ENCODE measurements at places on chromosomes 1 and 21.

DNA sequence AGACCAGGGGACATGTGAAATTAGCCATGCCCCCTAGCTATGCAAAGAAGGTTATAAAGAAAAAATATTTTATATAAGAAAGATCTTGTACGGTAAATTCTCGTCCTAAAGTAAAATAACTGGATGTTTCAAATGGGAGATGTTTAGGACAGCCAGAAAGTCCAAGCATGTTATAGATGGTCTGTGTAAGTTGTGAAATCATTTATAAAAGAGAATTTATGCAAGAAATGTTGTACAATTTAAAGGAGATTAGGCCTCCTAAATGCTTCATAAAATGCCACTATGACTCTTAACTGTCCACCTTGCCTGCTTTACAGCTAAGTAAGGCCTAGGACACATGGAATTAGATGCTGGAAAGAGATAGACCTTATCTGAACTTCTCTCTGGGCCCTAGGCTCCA lies 118.1 kb upstream of the POGK start:
- no peak for DNase-seq

- no peak for DNase-seq
These were observed 13.7 kb upstream of the FAM20B start for GRCh38 chr1:179012038-179012437.

DNA sequence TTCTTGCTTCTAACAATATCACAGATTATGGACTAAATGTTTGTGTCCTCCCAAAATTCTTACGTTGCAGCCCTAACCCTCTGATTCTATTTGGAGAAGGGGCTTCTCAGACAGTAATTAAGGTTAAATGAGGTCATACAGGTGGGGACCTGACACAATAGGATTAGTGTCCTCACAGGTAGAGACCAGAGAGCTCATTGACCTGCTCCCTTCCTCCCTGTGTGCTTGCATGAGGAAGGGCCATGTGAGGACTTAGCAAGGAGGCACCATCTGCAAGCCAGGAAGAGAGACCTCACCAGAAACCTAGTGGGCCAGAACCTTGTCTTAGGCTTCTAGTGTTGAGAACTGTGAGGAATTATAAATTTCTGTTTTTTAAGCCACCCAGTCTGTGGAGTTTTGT lies 322.6 kb downstream of the SMYD3 start:
- no peak for DNase-seq

DNA sequence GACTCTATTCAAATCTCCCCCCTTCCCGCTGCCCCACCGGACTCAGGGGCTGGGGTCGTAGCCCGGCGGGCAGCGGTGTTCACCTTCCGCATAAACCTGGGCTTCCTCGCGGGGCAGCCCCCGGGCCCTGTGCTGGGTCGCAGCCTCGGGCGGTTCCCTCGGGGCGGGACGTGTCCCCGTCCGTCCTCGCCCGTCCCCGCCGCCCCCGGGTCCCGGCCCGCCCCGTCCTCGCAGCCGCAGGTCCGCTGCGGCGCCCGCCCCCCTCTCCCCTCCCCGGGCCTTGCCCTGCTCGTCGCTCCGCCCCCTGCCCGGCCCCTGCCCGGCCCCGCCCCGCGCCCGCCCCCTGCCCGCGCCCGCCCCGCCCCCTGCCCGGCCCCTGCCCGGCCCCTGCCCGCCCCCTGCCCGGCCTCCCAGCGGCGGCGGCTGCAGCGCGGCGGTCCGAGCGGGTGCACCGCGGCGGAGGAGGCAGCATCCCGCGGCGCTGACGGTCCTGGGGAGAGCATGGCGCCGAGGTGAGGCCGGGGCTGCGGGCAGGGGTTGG lies at the start of gene COL18A1:
Gene COL18A1, plus strand, starts transcription at position 436 of the 541 bp plus-strand sequence. Its CDS starts 66 bp downstream, at position 502.
- peak; percentile 31 for DNase-seq

DNA sequence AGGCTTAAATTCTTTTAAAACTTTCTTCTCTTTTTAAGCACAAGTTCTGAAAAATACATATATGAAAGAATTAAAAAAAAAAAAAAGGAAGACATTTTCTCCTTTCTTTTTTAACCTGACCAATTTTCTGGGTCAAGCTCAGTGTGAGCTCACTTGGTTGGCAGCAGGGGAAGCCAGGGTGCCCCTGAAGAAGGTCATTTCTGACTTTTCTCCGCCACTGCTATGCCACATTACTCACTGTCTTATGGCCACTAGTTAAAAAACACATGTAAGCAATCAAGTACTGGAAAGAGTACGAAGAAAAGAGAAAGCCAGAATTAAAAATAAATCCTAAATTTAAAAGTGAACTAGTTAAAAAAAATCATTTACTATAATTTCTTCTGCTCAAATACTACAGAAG lies 275.0 kb downstream of the NEGR1 start:
- no peak for DNase-seq

- no peak for DNase-seq
These were observed 93.3 kb upstream of the COG2 start for GRCh38 chr1:230548997-230549396.

DNA sequence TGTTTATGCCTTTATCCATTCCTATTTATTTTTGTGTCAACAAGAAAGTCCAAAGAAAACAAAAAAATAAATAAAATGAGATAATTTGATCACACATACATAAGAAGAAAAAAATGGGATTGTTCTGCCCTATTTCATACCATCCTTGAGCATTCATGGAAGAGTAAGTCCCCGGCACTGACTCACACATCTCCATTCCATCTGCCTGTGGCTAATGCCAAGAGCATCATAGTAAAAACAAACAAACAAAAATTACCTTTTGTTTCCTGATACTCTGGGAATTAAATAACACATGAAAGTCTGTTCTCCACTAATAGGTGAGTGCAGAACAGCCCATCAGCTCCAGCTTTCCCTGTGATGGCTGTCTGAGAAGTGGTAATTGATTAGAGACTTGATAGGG lies 48.1 kb upstream of the BACE2 start:
- no peak for DNase-seq

DNA sequence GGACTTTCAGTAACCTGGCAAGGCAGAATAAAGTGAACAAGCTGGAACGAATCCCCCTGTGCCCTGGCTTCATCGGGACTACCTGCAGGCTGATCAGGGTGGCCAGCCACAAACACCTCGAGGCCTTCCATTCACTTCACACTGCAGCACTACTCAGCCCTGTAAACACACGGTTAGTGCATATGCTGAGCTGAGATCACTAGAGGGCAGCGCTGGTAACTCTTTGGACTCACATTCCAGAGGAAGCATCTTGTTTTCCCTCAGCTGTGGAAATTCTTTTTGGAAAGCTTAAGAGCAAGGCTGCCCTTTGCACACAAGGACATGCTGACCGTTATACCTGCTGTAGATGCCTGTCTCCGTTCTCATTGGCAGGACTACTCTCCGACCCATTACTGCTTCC lies 32.1 kb downstream of the PCSK9 start:
- DNase-seq: peak; percentile 24

DNA sequence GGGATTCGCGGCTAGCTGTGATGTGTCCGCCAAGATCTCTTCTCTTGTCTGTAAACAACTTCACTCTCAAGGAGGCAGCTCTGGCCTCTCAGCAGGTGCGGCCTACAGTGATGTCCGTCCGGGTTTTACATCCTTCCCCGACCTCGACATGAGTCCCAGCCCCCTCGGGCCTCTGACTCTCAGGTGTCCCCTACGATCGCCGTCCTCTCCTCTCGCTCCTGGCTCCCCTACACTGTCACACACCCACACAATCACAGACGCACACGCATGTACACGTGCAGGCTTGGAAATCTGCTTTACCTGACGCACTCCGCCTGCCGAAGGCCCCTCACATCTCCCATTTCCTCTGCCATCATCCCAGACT lies 797 bp upstream of the RSPH1 start:
- DNase-seq: no peak

DNA sequence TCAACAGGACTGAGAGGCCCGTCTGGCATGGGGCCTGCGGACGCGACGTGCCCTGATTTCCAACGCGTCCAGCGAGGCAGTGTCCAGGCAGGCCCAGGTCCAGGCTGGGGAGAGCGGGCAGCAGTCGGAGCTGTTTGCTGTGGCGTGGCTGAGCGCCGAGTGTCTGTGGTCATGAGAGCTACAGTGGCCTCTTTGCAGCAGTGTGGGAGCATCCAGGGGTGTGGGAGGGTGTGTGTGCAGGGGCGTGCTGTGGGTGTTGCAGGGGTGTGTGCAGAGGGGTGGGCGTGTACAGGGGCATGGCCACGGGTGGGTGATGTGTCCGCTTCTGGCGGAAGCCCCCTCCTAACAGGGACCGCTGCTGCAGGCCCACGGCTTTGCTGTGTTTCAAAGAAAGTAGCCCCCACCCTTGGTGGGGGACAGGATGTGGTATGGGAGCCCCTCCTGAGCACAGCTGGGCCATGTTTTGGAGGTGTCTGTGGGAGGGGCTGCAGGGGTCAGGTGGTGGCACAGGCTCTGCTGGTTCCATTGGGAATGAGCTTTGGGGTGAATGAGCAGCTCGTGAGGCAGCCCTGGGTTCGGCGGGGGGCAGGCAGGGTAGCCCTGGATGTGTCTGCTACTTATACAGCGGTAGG lies 17.7 kb downstream of the PLCH2 start:
- no peak for DNase-seq

GRCh38 chr21:21246007-21246406 lies 247.8 kb downstream of the NCAM2 start:
- DNase-seq: no peak

- DNase-seq: no peak
These were observed 16.3 kb upstream of the COL6A1 start for GRCh38 chr21:45965084-45965809.

- DNase-seq: no peak
These were observed 14.2 kb downstream of the KIAA2013 start for GRCh38 chr1:11912000-11912399.

- DNase-seq: peak; percentile 97
These were observed 17.8 kb upstream of the EPHA2 start for GRCh38 chr1:16173447-16174260.

GRCh38 chr1:54927472-54928240 lies 40.7 kb upstream of the DHCR24 start:
- DNase-seq: no peak

GRCh38 chr1:160359559-160360226 lies 7.2 kb upstream of the NHLH1 start:
- DNase-seq: no peak

DNA sequence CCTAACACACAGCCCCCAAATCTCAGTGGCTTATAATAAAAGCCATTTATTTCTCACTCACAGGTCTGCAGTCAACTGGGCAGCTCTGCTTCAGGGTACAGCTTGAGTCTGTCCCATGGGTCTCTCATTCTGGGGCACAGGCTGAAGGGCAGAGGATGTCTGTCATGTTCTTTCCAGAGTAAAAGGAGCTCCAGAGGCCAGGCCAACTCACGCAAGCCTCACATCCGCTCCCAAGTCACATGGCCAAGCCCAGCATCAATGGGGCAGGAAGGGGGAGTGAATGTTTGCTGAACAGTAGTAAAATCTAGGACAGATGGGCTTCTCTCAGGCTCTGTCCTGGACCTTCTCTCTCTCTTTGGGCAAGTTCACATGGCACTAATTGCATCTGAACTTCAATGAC lies 7.1 kb upstream of the SSBP3 start:
- DNase-seq: no peak

DNA sequence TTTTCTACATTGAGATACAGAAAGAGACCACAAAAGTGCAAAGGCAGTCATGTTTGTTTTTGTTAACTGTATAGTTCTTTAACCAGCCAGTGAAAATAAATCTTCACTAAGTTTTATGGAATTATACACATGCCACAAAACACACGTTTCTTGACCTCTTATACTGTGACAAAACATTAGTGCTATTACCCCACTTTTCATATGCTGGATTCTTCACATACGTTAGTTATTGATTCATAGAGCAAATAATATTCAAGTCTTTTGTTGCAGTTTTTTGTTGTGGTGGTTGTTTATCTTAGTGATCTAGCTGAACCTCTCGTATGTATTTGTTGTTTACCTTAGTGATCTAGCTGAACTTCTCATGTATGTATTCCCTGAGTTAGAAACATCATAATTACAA lies 28.0 kb downstream of the LYPLAL1 start:
- DNase-seq: no peak

GRCh38 chr1:32200226-32201010 lies at the start of gene CCDC28B:
Gene CCDC28B, plus strand, starts transcription at chr1:32200595. Its CDS starts 1,341 bp downstream, at chr1:32201936.
- peak; percentile 61 for DNase-seq

GRCh38 chr1:55337801-55338447 lies 122.8 kb upstream of the USP24 start:
- peak; percentile 30 for DNase-seq

DNA sequence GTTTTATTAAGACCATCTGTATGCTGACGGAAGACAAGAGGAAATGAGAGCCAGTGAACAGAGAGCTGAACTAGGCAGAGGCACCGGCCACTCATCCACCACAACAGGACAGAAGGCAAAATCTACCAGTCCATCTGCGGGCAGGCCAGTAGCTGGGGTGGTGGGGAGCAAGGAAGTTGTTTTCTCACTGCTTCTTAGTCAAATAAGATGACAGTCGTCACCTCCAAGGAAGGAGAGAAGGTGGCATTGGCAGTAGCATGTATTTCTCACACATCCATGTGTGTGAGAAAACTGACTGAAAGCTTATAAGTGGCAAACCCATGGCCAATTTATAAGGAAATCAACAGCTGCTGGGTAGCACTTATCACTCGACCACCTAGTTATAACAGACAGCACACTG lies 8.2 kb downstream of the TTC13 start:
- no peak for DNase-seq

- peak; percentile 72 for DNase-seq
These were observed 730 bp downstream of the CDC42 start for GRCh38 chr1:22053017-22053860.

DNA sequence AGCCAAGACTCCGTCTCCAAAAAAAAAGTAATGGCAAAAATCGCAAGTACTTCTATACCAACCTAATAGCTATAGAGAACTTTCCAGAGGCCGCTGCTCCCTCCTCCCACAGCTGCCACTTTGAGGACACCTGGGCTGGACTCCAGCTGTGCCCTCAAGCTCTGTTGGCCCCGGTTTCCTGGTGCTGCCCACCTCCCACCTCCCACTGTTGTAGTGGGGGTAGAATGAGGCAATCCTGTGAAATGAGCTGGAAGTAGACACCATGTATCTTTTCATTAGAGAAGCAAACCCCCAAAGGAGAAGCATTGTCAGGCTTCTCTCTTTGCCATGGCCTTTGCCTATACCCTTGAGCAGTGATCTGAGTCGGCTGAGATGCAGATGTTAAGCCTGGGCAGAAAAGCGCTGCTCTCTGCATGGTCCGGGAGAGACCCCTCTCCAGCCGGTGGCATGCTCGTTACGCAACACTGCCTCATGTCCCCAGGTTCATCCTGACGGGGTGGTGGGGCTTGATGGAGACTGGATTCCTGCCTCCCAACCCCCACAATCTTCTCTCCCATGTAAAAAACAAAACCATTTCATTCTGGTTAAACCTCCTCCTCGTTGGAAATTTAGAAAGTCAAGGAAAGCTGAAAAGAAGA lies 39.7 kb downstream of the SIM2 start:
- no peak for DNase-seq

All from LoVo (cell line).